ENCODE measurements at places on chromosomes 7 and 10.

DNA sequence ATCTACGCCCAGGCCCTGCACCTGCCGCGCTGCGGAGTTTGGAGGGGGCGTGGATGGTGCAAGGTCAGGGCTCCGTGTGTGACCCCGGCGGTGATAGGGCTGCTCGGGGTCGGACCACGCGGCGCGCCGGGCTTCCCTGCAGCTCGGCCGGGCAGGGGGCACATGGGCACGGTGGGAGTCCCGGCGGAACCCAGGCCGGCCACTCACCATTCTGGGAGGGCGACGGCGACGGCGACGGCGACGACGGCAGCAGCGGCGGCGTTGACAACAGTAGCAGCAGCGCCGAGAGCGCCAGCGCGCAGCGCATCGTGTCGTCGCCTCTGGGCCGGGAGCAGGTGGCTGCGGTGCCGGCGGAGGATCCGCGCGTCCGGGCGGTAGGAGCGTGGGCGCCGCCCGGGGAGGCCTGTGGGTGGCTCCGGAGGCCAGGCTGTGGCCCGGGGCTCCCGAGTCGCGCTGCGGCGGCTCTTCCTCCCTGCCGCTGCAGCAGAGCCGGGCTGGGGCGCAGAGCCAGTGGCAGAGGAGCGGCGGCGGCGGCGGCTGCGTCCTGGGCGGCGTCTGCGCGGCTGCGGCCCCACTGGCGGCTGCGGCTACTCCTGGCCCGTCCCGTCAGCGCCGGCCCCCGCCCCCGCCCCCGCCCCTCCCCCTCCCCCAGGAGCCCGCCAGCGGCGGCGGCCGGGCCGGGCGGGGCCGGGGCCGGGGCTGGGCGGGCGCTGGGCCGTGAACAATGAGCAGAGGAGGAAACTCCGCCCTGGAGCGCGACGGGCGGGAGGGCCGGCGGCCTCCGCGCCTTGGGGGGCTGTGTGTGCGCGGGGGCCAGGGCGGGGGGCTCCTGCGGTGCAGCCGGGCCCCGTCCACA lies at the start of gene PODXL:
PODXL (minus strand) TSS at position 576 of the 856 bp plus-strand sequence; CDS start at position 307, 269 bp downstream.
- DNase-seq, result peak; percentile 92

GRCh38 chr10:101485681-101486554 lies 102.1 kb downstream of the POLL start:
- no peak for DNase-seq

DNA sequence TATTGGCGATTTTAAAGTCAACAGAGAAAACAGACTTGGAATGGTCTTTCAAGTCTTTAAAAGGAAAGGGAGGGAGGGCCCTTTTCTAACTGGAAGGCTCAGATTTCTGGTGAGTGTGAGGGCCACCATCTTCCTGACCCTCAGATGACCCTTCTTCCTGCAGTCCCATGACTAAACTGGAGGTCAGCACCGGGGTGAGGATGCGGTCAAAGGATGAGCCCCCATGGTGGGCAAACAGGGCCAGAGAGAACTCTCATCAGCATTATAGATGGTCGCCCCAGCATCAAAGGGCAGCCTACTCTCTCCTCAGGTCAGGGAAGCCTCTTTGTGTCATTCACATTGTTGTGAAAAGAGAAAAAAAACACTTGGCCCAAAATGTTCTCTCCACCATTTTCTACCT lies 219.2 kb downstream of the LRMDA start:
- no peak for DNase-seq

GRCh38 chr10:34320265-34320664 lies 494.8 kb downstream of the PARD3 start:
- no peak for DNase-seq

DNA sequence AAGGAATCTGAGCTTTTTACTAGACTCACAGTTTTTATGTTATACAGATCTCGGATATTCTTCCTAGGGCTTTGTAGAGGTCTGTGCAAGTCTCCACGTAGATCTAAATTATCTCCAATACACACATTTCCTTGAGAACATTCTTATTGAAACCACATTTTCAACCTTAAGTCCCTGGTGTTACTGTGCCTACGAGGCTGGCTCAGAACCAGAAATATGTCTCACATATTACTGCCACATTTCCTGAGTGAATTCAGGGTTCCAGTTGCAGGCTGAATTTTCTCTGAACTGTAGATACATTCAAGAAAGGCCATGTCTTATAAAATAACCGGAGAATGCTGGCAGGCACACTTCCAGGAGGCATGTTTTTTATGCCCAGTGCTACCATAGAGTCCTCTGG lies 46.5 kb downstream of the INHBA start:
- no peak for DNase-seq
